Stimulated activated CD8-positive, alpha-beta memory T cell treated with anti-CD3 and anti-CD28 coated beads, Interleukin-7, amount 100 ng/mL, for 1 hour (primary cell): ENCODE measurements at places on chromosomes 7 and 10.

- no peak for DNase-seq
These were observed at the start of gene KCNIP2 for GRCh38 chr10:101843032-101844021. Gene KCNIP2 (minus strand): TSS chr10:101843800. CDS start chr10:101843568, 232 bp downstream.

DNA sequence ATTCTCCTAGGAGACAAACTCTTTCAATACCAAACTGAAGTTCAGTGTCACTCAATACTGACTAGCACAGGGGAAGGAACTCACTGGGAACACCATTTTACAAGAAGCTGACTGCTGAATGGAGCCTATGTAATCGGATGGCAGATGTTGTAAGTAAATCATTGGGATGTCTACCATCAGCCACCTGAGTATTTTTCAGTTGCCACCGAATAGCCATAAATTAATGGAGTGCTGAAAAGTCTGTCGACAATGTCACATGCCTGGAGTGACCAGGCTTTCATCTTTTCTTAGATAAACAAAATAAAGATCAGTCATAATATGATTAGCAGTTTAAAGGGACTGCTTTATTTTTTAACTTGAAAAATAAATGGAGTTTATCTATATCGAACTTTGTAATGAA lies 145.9 kb upstream of the SEMA3E start:
- DNase-seq = no peak

DNA sequence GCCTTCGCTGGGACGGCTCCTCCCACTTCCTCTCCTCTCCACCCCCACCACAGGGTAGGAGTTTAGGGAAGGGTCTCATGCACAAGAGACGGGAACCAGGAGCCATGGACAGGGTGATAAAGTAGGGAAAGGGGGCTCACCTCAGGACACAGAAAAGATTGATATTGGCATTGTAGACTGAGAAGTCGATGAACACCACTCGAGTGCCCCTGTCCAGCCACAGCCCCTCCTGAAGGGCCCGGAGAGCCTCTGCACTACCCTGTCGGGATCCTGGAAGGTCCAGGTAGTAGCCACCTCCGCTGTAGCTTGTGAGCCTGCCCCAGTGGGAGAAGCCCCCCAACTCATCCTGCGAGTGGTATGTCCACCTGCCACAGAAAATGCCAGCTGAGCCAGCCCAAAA lies 10.8 kb upstream of the BLOC1S2 start:
- no peak for DNase-seq

- DNase-seq = no peak
These were observed 10.9 kb upstream of the RBP3 start for GRCh38 chr10:47337310-47337709.

- no peak for DNase-seq
These were observed 63.3 kb upstream of the AGBL3 start for GRCh38 chr7:134922720-134923704.

- DNase-seq = no peak
These were observed at the start of gene BTBD16 for GRCh38 chr10:122271076-122271475. Gene BTBD16 (plus strand): TSS chr10:122271296. CDS start chr10:122275082, 3,786 bp downstream.

DNA sequence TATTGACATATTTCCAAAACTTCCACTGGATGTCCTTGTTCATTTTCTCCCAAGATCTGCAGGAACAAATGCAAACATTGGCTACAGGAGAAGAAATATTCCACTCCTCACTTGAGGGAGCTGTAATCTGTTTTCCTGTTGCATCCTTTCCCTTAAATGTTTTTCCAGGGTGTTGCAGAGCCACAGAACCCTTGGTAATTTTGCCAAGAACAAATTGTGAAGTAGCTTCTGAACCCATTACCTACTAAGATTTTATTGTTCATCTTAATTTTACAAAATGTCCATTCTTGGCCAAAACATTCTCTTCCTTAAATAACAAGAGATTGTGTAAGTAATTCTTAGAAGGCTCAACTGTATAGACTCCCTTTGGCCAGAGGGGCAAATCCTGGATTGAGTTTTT lies 177.0 kb downstream of the GNAT3 start:
- no peak for DNase-seq

DNA sequence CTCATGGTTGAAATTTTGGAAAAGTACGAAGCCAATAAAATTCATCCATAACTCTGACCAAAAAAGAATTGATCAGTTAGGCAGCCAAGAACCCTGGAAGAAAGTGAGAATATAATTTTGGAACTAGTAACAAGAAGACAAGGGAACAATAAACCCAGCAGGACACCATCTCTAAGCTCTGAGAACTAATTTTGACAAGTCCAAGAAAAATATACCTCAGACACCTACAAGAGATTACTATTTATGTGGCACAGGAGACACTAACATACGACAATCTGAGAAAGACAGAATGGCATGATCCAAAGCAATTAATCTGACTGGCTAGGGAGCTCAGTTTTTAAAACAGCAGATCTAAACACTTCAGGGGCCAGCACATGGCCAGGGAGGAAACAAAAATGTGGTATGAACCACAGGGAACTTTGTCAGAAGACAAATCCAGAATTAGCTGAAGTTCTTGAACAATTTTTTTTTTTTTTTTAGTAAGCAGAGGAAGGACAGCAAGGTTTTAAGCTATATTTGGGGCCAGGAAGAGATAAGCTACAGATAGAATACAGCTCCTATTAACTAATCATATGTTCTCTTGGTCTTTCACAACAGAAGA lies 38.9 kb downstream of the PARD3 start:
- no peak for DNase-seq

DNA sequence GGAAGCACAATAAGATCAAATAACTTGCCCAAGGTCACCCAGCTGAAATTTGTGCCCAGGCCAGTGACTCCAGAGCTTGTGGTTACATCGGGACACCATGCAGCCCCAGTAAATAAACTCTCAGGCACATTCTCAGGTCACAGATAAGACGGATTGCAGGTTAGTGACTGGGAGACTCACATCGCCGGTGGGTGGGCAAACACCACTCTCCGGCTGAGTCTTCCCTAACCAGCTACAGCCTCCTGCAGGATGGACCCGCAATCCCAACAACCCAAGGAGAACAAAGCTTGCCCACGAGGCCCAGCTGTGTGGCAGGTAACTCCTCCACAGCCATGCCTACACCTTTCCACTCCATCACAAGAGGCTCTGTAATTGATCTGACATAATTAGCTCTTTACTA lies 81.7 kb upstream of the EFCAB10 start:
- DNase-seq = no peak

GRCh38 chr10:87510025-87510424 lies 5.3 kb downstream of the MINPP1 start:
- no peak for DNase-seq

DNA sequence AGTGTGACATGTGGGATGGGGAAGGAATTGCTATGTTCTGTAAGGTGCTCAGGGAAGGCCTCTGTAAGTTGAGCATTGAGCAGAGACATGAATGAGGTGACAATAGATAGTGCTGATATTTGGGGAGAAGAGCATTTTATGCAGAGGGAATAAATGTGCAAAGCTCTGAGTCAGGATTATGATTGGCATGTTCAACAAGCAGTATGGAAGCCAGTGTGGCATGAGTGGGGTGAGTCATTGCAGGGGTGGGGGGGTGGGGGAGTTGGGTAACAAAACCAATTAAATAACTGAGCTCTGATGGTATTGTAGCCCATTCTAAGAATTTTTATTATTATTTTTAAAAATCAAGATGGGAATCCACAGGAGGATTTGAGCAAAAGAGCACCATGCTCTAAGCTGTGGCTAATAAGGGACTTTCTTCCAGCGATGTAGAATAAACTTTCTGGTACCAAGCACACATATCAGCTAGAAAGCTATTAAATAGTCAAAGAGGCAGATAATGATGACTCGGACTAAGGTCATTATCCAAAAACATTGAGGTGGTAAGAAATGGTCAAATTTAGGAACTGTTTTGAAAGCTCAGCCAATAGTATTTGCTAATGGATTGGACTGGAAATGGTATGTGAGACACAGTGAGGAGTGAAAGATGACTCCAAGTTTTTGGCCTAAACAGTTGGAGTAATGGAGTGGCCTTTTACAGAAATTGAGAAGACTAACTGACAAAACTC lies 96.4 kb downstream of the PRKG1 start:
- DNase-seq = no peak

DNA sequence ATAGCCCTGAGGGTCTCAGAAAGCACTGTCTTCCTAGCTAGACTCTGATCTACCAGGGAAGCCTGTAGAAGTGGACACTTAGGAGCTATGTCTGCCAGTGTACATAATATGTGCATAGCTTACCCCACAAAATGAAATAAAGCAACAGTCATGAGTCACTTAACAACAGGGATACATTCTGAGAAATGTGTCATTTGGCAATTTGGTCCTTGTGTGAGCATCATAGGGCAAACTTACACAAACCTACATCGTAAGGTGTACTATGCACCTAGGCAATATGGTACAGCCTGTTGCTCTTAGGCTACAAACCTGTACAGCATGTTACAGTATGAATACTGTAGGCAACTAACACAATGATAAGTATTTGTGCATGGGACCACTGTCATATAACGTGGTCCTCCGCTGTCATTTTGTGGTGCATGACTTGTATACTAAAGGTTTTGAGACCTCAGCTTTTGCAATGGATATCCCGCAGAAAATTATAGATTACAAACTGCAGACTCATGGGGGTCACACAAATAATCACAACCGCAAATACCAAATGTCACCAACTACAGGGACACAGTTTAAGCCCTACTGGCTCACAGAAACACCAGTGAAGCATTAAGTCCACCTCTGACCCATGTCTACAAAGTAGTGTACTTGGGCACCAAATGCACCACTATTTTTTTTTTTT lies 1.7 kb downstream of the URGCP start:
- DNase-seq = no peak

GRCh38 chr7:47291461-47292081 lies 290.3 kb downstream of the TNS3 start:
- no peak for DNase-seq

DNA sequence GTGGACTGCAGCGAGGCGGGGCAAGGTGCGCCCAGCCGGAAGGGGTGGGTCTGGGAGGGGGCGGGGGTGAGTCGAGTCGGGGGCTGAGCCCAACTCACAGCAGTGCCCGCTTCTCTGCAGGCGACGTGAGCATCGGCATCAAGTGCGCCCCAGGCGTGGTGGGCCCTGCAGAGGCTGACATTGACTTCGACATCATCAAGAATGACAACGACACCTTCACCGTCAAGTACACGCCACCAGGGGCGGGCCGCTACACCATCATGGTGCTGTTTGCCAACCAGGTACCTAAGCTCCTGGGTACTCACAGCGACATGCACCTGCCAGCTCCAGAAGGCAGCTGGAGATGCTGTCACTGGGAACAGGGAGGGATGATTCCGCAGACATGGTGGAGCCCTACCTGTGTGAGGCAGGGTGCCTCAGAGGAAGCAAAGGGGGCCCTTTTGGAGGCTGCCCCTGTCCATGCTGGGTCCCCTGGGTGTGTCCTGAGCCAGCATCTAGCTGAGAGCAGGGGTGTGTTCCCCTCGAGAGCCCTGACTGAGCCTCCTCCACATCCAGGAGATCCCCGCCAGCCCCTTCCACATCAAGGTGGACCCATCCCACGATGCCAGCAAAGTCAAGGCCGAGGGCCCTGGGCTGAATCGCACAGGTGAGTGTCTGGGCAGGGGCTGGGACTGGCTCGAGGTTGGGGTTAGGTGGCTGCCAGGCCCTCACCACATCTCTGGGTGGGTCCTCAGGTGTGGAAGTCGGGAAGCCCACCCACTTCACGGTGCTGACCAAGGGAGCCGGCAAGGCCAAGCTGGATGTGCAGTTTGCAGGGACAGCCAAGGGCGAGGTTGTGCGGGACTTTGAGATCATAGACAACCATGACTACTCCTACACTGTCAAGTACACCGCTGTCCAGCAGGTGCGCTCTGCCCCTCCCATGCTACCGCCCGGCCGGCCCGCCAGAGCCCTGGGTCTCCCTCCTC lies 12.8 kb downstream of the FLNC start:
- DNase-seq = no peak

- DNase-seq = no peak
These were observed 25.8 kb downstream of the LAMB4 start for GRCh38 chr7:108104324-108104723.

- no peak for DNase-seq
These were observed 196.8 kb downstream of the TAX1BP1 start for GRCh38 chr7:27936768-27937102.

DNA sequence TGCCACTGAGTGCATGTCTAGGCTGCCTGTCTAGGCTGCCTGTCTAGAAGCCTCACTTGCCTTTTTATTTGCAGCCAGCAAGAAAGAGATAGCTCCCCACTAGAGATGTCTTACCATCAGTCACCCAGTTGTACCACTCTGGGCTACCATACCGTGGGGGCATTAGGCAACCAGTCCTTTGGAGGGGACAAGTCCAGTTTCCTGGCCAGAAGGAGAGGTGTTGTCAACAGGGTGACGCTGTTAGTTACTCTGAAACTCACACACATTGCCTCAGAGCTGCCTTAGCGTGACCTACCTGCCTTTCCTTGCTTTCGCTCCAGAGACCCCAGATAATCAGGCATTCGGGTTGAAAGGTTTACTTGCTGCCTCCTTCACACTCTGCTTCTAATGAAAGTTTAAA lies 155.4 kb downstream of the CELF2 start:
- no peak for DNase-seq

DNA sequence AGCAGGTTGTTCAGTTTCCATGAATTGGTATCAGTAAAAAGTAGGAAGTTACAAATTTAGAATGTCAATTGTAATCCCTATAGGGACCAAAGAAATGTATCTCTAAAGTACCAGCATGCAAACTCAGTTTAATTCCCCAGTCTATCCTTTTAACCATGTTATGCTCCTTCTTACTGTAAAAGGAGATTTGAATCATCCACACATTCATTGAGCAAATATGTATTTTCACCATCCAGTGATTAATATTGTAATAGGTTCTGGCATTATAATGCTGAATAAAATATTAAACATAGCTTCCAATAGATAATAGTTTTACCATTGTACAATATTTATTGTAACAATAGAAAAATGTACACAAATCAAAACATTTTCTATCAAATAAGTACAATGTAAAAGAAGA lies 228.2 kb upstream of the SEMA3A start:
- no peak for DNase-seq

DNA sequence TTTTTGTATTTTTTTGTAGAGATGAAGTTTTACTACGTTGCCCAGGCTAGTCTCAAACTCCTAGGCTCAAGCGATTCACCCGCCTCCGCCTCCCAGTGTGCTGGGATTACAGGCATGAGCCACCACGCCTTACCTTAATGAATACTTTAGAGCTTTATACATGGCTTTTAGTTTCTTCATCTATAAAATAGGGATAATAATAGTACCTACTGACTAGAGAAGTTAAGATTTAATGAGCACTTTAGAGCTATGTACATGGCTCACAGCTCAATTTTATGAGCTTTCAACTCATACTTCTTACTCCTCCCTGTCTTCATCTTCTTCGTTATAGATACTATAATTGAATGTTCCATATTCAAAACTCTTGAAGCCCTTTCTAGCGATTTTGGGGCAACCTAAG lies 229.7 kb upstream of the KAT6B start:
- DNase-seq = no peak

- DNase-seq = no peak
These were observed at the start of gene AKR1B15 for GRCh38 chr7:134548877-134549276. Gene AKR1B15 (plus strand): TSS chr7:134549110. CDS start chr7:134564620, 15,510 bp downstream.

- no peak for DNase-seq
These were observed 985 bp upstream of the ETV1 start for GRCh38 chr7:13990319-13990983.

DNA sequence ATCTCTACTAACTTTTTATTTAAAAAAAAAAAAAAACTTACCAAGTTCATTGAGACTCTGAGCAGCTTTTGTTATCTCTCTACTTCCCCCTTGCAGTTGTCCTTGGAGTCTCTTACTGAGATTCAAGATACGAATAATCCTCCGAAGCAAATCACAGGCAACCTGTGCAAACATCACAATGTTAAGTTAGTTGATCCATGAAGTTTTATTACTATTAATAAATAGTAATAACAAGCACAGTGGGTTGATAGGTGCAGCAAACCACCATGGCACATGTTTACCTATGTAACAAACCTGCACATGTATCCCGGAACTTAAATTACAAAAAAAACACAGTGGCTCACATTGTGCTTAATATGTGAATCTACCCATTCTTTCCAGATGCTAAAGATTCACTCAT lies 36.5 kb downstream of the COG5 start:
- no peak for DNase-seq
